Panc1 (cell line): ENCODE measurements at places on chromosomes 1 and 21. TPM values are rescaled to one million over a fixed set of nuclear protein-coding genes. Genes with fewer than 3 reads are reported as not detected.
A peak's percentile ranks its signal among the peaks of the same experiment; 100 is the strongest.

- peaks cover 81% of the 10 kb centered on the region for H3K4me1 ChIP-seq
- DNase-seq = no peak
- H3K4me3 ChIP-seq = peak overlapping the region; percentile 20; the same call in 1 of the 2 replicates
- no peaks in the 10 kb centered on the region for H3K36me3 ChIP-seq
- H3K27me3 ChIP-seq = no peaks in the 10 kb centered on the region
- H3K27ac ChIP-seq = peak overlapping the region; percentile 93
Observed at GRCh38 chr1:109793089-109793485, 29.4 kb upstream of the EPS8L3 start.

The GNAT2 gene
- total RNA-seq = 0.44 TPM

DNA sequence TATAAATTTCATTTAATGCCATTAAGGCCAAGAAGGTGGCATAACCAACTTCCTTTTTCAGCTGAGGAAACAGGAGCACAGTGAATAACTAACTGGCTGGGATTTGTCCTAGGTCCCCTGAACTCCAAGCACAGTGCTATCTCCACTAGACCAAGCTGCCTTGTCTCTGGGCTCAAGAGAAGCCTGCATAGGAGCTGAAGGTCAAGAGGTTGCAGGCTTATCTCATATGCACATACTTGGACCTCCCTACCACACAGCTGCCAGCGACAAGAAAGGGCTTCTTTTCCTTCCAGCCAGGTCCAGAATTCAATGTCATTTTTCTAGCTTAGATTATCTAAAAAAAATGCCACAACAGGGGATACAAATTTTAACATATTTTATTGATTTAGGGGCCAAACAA, 27.1 kb downstream of the AK2 start:
- H3K4me1 ChIP-seq = peaks cover 3% of the 10 kb centered on the region
- peaks cover 31% of the 10 kb centered on the region for H3K36me3 ChIP-seq
- no peak for DNase-seq
- no peak overlapping the region for H3K27ac ChIP-seq

DNA sequence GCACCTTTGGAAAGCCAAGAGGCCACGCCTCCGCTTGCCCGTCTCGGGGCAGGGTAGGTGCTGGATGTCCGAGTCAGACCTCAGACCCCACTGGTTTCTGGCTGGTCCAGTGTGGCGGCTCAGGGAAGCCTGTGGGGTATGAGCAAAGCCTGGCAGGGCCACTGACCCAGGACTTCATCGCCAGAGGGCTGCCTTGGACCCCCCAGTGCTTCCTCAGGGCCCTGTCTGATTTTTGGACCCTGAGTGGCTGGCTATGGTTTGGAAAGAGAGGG, 20.4 kb downstream of the LHX4 start:
- H3K4me3 ChIP-seq = no peak overlapping the region
- no peak for DNase-seq
- H3K36me3 ChIP-seq = no peaks in the 10 kb centered on the region
- no peak overlapping the region for H3K27ac ChIP-seq

The ZSWIM5 gene
- total RNA-seq = 7.9 TPM

The SH2D2A gene
- 0.69 TPM for total RNA-seq

DNA sequence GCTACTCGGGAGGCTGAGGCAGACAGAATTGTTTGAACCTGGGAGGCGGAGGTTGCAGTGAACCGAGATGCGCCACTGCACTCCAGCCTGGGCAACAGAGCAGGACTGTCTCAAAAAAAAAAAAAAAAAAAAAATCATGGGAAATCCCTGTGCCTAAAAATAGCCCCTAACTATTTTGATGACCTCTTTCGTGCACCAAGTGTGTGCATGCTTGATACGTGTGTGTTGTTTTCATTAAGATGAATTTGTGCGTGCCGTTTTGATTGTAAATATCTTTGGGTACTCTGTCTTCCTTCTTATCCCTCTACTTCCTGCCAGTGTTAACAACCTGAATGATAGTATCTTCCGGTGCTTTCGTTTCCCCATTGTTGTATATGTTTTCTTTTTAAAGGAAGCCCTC, 9.8 kb downstream of the CACYBP start:
- peaks cover 72% of the 10 kb centered on the region for H3K36me3 ChIP-seq
- no peaks in the 10 kb centered on the region for H3K27me3 ChIP-seq
- no peak for DNase-seq
- no peak overlapping the region for H3K27ac ChIP-seq

DNA sequence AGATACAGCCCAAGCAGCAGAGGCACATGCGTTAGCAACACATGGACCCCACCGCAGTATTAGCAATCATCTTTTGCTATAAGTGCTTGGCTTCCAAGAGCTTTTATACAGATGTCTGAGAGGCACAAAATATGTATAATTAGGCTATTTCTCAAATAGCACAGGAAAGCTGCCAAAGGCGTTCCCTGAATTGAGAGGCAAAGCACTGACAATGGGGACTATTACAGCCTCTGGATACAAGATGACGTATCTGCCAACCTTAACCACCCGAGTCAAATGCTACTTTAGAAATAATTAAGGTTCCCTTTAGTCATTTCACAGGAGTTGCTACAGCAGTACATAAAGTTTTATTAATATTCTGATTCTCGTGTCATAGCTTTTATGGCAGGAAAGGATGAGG, 6.4 kb downstream of the STMN1 start:
- H3K36me3 ChIP-seq = peaks cover 49% of the 10 kb centered on the region
- no peak for DNase-seq
- H3K4me1 ChIP-seq = peaks cover 33% of the 10 kb centered on the region
- no peak overlapping the region for H3K27ac ChIP-seq
- no peaks in the 10 kb centered on the region for H3K27me3 ChIP-seq

DNA sequence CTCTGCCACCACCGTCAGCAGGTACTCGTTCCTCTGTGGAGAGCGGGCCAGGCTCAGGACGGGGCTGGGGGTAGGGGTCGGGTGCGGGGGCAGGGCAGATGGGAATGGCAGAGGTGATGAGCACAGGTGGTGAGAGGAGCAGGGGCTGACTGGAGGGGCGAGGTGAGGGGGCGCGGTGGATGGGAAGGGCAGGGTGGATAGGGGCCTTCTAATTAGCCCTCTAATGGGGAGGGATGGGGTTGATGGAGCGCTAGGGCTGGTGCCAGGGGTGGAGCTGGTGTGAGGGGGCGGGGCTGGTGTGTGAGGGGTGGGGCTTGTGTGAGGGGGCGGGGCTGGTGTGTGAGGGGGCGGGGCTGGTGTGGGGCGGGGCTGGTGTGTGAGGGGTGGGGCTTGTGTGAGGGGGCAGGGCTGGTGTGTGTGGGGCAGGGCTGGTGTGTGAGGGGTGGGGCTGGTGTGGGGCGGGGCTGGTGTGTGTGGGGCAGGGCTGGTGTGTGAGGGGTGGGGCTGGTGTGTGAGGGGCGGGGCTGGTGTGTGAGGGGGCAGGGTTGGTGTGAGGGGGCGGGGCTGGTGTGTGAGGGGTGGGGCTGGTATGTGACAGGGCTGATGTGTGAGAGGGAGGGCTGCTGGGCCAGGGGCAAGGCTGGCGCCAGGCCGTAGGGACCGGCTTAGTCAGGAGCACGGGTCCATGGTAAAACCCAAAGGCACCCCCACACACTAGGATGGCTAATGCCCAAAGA, 5.9 kb downstream of the KRTAP10-1 start:
- H3K27me3 ChIP-seq = no peaks in the 10 kb centered on the region
- no peak overlapping the region for H3K4me3 ChIP-seq
- no peaks in the 10 kb centered on the region for H3K36me3 ChIP-seq

DNA sequence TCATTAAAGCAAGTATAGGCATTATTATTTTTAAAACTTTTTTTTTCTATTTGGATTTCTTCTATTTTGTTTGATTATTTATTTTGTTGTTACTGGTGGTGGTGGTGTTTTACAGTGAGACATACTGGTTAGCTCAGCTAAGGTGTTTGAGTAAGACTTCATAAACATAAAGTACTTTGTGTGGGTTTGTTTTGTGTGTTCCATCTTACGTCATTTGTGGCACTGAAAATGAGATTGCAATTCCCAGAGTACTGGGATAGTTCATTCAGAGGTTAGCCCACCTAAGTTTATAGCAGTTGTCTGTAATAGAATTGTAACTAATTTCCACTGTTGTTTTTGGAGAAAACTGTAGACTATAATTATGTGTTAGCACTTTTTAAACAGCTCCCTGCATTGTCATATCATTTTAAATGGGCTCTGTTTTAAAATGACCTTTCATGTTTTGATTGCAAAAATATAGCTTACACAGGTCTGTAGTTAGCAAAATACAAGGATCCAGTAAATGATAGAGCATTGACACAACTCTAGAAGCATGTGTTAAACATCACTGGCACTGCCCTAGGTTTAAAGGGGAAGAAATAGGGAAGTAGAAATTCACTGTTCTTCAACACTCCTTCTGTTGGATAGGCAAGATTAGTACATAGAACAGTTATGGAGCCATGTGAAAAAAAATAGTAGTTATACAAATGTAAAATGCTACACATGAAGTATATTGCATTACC, 171.7 kb downstream of the NFIA start:
- H3K4me3 ChIP-seq = no peak overlapping the region
- no peak for DNase-seq

- no peaks in the 10 kb centered on the region; the same call in 1 of the 2 replicates for H3K27me3 ChIP-seq
- no peaks in the 10 kb centered on the region for H3K4me1 ChIP-seq
- DNase-seq = no peak
- H3K4me3 ChIP-seq = no peak overlapping the region
- H3K27ac ChIP-seq = no peak overlapping the region
Observed at GRCh38 chr1:177392336-177392735, 221.6 kb downstream of the BRINP2 start.

DNA sequence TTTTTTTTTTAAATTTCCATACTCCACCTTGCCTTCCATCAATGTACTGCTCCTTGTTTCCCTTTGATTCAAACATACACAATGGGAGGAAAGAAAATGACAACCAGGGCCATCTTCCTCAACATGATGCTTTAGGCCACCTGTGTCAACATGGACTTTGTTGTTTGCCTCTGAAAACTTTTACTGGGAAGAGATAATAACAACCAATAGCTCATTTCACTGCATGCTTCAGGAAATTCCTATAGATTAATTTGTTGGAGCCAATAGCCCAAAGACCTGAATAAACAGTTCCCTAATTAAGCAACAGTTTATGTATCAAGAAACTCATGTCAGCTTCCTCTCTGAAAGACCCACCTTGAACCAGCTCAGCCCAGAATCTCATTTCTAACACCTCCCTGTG, 3.2 kb downstream of the KRTAP15-1 start:
- no peak overlapping the region for H3K27ac ChIP-seq
- no peaks in the 10 kb centered on the region for H3K4me1 ChIP-seq
- no peaks in the 10 kb centered on the region for H3K36me3 ChIP-seq
- H3K27me3 ChIP-seq = no peaks in the 10 kb centered on the region

The ELAPOR1 gene
- 0.28 TPM for total RNA-seq

DNA sequence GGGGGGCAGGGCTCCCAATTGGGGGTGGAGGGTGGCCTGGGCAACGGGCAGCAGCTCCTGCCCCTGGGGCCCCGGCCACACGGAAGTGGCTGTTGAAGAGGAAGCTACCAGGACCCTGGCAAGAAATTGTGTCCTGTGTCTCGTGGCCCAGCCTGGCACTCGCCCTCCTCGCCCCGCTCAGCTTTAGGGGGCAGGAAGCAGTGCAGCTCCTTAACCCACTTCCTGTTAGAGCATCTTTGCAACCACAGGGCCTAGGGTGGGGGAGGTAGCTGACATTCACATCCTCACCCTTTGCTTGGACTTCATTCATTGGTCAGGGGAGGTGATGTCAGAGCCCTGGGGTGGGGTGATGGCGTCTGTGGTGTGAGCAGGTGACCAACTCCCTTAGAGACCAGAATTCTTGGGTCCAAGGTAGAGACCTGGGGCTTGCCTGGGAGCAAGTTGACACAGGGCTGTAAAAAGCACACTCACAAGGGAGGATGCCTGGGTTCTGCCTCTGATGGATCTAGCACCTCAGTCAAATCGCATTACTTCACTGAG, at the start of gene ARHGAP30:
Gene ARHGAP30 (minus strand): TSS at position 161 of the 540 bp plus-strand sequence. CDS start 267 bp downstream, outside the sequence.
- no peak within 1 kb of the TSS for H3K27ac ChIP-seq
- no peak within 1 kb of the TSS for H3K4me3 ChIP-seq
- H3K4me1 ChIP-seq = no peaks in the 10 kb centered on the region
- no peaks in the 10 kb centered on the region for H3K27me3 ChIP-seq

The OR10Z1 gene
- total RNA-seq = not detected

The HEYL gene
- total RNA-seq = 2.3 TPM

The CLCNKA gene
- 0.57 TPM for total RNA-seq

DNA sequence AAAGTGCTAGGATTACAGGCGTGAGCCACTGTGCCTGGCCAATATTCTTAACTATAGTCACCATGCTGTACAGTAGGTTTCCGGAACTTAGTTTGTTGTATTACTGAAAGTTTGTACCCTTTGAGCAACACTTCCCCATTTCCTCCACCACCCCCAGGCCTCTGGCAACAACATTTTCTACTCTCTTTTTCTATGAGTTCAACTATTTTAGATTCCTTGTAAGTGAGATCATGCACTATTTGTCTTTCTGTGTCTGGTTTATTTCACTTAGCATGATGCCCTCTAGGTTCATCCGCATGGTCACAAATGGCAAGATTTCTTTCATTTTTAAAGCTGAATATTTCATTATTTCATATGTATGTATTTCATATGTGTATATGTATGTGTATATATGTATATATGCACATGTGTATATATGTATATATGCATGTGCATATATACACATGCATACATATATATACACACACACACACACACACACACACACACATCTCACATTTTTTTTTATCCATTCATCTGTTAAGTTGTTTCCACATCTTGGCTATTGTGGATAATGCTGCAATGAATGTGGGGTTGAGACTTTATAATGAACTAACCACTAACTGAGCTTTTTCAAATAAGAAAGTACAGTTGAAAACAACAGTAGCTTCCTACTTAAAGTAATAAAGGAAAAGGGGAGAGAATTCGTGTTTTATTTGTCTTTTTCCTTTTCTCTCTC, 256.8 kb upstream of the C1orf105 start:
- no peaks in the 10 kb centered on the region for H3K36me3 ChIP-seq
- H3K4me3 ChIP-seq = no peak overlapping the region
- no peak for DNase-seq
- H3K27ac ChIP-seq = no peak overlapping the region; the same call in 1 of the 2 replicates

GRCh38 chr1:46173361-46173856, 1.5 kb upstream of the TSPAN1 start:
- H3K27ac ChIP-seq = 0 out of 2 replicates have a peak overlapping the region, but pooled peaks have one; percentile 23
- H3K36me3 ChIP-seq = no peaks in the 10 kb centered on the region
- H3K27me3 ChIP-seq = no peaks in the 10 kb centered on the region
- H3K4me1 ChIP-seq = peaks cover 18% of the 10 kb centered on the region
- H3K4me3 ChIP-seq = no peak overlapping the region

DNA sequence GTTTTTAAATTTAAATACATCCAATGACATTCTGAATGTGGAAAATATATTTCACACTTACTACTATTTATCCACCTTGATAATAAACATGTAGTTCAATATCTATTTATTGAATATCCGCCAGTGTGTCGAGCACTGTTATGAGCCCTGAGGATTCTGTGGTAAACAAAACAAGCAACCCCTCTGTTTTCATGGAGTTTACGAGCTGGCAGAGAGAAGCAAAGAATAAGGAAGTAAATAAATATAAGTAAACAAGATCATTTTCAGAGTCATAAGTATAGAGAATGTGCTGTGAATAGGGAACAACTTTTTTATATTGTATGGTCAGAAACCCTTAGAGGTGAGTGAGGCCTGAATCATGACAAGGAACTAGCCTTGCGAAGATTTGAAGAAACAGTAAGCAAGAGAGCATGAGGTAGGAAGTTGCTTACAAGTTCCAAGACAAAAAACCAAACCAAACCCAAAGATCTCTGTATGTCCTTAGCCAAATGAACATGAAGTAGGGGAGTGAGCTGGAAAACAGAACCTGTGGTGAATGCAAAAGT, 6.4 kb upstream of the SERBP1 start:
- H3K4me3 ChIP-seq = no peak overlapping the region
- H3K4me1 ChIP-seq = peaks cover 7% of the 10 kb centered on the region; the same call in 1 of the 2 replicates
- no peaks in the 10 kb centered on the region for H3K36me3 ChIP-seq
- no peak for DNase-seq
- H3K27ac ChIP-seq = no peak overlapping the region

The SYT14 gene
- total RNA-seq = not detected

The CTPS1 gene
- total RNA-seq = 166 TPM
